Stimulated activated CD4-positive, alpha-beta T cell treated with anti-CD3 and anti-CD28 coated beads, Interleukin-2, amount 100 ng/mL, for 48 hours (primary cell): ENCODE measurements at places on chromosomes 1 and 21.

GRCh38 chr1:191279266-191279800 is 801.7 kb upstream of the BRINP3 start:
- no peak for DNase-seq

DNA sequence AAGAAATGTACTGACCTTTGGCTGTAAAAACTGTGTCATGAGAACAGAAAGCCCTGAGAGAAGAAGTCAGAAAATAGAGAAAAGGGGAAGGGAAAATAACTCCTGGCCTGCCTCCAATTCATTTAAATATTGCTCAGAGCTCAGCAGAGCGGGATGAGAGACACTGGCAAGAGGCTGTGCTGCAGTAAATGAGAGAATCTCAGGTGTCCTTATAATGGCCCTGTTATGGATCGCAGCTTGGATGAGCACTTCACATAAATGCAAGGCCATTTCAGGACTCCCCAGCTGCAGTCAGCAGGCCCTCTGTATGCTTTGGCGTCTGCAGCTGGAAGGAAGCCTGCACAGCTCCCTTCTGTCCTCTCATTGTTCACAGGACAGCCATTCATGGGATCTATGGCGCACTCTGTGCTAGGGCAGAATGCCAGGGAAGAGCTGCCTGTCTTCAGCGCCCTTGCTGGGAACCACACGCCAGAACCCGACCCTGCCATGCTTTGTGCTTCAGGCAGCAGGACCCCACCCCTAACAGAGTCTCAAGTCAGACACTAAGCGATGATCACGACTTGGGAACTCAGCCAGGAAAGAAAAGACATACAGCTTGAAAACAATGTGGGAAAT is 20.7 kb upstream of the ABCB10 start:
- no peak for DNase-seq

- DNase-seq = no peak
Measured at GRCh38 chr1:103416681-103417286, 108.7 kb upstream of the RNPC3 start.

DNA sequence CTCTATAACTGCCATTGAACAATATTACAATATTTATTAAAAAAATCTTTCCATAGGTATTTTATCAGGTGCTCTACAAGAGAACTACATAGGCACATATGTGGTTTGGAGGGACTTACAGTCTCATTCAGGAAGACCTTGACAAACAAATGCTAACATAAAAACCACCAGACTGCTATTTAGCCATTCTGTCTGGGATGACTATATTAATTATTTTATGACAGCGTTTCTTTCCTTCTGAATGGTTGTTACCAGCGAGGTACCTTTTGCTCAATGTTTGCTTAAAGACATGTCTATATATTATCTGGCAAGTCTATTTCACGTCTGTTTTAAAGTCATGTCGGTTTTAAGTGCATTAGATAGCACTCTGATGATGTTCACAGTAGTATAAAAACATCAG is 69.7 kb downstream of the RUNX1 start:
- no peak for DNase-seq

GRCh38 chr1:173056365-173056764 is 5.6 kb upstream of the TNFSF18 start:
- DNase-seq = no peak

DNA sequence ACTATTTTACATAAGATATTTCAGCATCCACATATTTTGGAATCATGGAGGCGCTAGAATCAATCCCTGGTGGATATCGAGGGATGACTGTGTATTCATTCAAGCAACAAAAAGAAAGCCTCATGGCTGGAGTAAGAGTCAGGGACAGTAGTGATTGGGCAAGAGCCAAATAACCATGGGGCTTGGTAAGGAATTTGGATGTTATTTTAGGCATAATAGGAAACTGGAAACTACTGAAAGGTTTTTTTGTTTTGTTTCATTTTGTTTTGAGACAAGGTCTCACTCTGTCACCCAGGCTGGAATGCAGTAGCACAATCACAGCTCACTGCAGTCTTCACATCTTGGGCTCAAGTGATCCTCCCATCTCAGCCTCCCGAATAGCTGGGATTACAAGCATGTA is 33.8 kb upstream of the EYA3 start:
- no peak for DNase-seq

DNA sequence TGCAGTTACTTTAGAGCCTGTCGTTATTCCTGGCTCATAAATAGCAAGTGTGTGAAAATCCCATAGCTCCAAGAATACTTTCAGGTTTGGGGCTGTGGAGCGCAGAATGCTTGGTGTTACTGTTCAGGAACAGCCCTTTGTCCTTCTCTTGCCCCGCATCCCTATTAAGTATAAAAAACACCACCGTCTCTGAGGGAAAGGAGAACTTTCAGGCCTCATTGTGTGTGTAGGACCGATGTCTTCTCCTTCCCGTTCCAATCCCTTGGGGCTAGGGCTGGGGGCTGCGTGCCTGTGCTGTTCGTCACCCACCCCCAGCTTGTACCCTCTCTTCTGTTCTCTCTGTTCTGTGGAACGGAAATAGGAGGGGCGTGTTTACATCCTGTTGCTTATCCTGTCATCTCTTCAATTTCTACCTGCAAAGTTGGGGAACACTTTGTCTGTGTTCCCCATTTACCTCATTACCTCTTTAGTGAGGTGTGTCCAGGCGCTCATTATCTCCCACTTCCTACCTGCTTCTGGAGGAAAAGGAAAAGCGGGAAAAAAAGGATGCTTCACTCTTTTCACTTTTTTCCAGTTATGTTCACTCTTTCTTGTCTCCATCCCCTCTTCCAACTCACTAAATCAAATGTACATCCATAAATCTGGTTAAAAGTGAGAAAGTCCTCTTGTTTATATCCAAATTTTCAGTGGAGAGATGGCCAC is 788 bp upstream of the TXNIP start:
- DNase-seq = no peak

- no peak for DNase-seq
Measured at GRCh38 chr1:175481126-175482070, 262.0 kb downstream of the TNR start.

GRCh38 chr21:46518983-46519583 is 60.4 kb downstream of the DIP2A start:
- DNase-seq = no peak
